ENCODE measurements at places on chromosomes 13 and 19.

- DNase-seq = no peak
These were observed 10.1 kb downstream of the PAK4 start for GRCh38 chr19:39135701-39136100.

DNA sequence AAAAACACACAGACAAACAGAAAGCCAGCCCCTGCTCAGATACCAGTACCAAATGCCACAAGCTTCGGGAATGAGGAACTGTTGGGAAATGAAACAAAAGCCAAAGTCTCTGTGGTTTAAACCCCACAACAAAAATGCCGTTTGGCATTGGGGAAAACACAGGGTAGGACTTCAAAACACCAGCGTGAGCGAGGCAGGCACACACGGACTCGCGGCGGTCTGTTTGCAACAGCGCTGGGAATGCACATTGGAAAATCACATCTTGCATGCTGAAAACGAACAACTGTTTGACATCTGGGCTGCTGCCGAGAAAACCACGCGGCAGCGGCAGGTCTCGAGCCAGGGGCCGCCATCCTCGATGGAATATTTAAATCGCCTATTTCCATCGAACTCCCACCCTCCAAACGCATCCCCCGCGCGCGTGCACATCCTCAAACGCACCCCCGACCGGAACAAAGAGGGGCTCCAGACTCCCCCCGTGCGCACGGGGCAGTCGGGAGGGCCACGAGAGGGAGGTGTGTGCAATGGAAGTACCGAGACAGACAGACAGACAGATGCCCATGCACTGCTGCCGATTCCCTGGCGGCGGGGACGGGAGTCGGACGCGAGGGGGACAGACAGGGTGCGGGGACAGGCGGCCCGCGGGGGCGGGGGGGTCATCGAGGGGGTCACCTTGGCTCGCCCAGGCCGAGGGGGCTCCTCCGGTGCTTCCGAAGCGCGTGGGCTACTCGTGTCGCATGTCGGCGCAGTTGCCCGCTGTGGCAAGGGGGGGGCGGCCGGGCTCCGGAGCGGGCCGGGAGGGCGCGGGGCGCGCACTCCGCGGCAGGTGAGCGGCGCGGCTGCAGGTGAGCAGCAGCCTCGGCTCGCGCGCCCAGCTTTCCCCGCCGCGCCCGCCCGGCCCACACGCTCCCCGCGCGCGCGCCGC, at the start of gene GPR12:
TSS of gene GPR12 (minus strand) at position 880 of the 925 bp plus-strand sequence. CDS start 959 bp downstream, outside the sequence.
- no peak for DNase-seq

- DNase-seq = no peak
These were observed at the start of gene KLF16 for GRCh38 chr19:1863328-1863637. Gene KLF16 (minus strand): TSS chr19:1863579. CDS start chr19:1863497, 82 bp downstream.

DNA sequence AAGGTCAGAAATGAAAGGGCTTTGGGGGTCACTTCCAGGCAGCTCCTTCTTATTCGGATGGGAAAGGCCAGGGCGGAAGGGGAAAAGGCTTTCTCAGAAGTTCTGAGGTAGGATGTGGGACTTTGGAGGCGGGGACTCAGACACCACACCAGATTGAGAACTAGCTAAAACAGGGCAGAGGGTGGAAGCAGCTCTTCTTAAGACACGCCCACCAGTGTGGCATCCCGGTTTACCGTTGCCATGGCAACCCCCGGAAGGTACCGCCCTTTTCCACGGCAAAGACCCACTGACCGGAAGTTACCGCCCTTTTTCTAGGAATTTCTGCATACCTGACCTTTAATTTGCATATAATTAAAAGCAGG, 3.8 kb upstream of the LILRA5 start:
- DNase-seq = no peak

GRCh38 chr19:51837145-51837544, 42.2 kb downstream of the FPR3 start:
- no peak for DNase-seq

GRCh38 chr13:33087091-33087490, 70.9 kb downstream of the KL start:
- DNase-seq = no peak

DNA sequence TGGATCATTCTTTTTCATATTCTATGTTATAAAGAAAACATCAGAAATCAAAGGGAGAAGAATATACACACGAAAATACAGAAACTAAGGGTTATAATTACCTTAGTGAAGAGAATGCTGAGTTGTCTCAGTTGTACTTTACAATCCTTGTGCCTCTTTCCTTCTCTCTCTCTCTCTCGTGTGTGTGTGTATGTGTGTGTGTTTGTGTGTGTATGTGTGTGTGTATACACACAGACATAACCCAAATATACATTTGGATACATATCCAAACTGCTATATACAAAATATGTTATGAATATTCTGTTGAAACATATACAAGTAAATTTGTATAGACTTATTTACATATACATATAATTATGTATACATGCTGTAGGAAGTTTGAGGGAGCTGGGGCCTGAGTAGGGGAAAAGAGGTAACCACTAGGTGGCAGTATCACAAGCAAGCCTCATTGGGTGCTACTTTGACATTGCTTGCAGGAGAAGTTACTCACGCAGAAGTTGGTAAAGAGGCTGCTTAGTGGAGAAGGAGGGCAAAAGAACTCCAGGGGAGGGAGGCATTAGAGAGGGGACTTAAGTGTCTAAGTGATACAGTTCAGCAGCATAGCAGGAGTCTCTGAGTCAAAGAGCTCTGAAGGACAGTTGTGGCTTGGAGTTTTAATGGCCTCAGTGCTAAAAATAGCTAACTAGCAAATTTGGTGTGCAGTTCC, 465.1 kb upstream of the PCDH20 start:
- peak; percentile 49 for DNase-seq

- no peak for DNase-seq
These were observed 524.7 kb downstream of the MYO16 start for GRCh38 chr13:109154146-109154545.

DNA sequence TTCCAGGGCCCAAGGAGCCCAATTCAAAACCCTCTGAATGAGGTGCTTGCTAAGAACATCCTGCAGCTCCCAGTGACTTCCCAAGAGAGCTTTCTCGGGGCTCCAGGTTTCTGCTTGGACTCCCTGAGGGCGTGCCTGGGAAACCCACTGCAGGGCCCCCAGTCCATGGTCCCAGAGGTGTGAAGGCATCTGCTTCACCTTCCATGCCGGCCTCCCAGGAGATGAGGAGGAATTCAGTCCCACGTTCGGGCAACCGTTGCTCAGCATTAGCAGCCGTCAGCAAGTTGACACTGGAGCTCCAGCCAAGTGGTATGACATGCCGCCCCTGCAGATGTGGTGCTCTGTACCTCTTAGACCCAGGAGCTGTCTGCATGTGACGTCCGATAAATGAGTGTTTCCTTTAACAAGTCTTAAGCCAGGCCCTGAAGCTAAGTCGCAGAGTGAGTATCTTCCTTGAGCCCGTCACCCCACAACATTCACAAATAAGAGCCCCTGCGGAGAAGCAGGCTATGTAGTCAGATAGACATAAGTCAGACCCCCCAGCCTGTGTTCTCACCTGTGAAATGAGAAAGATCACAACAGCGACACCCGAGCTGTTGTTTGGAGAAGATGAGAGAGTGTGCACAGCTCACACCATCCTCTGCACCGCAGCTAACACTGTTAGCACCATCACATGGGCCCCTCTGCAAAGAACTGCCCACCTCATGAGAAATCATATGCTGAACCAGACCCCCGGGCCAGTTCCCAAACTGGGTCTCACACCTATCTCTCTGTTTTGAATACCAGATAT, 150.3 kb downstream of the KATNAL1 start:
- no peak for DNase-seq

DNA sequence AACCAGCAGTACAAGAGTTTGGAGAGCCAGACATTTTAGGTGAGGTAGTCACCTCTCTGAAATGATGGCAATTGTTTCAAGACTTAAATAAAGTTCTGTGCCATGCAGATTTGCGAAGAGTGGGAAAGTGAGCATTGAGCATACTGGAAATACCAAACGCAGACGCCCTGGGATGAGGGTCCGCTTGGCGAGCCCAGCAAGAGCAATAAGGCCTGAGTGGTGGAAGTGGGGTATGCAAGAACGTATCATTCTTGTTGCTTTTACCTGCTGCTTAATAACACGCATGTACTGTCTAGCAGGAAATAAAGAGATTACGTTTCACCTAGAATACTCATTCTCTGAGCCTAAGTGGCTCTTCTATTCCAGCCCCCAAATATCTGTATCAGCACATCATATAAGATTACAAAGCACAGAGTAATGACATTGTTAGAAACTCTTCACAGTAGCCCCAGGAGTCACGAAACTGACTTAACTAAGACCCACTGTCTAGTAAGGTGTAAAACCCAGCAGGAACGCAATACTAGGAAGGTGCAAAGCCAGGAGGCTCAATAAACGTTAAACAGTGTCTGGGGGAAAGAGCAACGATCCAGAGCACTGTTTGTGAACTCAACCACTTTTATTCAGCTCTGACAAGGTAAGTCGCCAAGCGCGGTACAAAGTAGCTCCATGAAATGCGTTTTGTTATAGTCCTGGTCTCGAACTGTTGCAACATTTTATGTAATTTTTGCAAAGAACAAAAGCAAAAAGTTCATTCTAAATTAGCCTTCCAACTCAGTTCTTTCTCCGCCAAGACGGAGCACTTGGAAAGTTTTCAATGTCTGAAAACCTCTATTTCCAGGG, 1.2 kb downstream of the RCBTB2 start:
- peak; percentile 49 for DNase-seq

DNA sequence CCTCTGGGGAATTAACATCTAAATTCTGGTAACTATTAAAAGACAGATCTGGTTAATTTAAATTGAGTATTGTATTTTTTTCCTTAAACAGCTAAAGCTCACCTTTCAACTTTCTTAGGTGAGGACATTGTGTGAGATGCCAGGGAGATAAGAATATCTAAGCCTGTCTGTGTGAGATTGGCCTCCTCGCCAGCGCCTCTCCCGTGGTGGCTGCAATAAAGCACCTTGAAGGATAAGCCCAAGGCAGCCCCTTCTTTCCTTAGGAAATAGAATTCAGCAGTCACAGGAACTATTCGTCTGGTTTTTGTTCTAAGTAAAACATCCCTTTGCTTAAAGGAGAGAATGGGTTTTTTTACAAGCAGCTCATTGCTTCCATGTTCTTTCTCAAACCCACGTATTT, 24.6 kb downstream of the NAXD start:
- no peak for DNase-seq

DNA sequence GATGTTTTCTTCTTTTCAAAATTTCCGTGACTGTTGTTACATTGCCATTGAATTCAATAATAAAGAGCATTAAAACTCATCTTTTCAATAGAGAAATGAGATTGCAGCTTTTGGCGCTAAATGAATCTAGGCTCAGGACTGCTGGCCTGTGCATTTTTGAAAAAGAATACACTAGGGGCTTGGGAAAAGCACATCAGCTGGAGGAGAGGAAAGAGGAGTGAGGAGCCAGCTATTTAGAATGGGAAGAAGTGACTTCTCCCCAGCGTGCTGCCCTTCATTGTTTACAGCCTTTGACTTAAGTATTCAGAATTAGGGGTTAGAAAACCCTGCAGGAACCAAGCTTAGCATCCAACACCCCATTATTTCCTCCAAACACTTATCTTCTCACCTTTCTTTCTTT, 43.3 kb downstream of the TNFSF11 start:
- no peak for DNase-seq

DNA sequence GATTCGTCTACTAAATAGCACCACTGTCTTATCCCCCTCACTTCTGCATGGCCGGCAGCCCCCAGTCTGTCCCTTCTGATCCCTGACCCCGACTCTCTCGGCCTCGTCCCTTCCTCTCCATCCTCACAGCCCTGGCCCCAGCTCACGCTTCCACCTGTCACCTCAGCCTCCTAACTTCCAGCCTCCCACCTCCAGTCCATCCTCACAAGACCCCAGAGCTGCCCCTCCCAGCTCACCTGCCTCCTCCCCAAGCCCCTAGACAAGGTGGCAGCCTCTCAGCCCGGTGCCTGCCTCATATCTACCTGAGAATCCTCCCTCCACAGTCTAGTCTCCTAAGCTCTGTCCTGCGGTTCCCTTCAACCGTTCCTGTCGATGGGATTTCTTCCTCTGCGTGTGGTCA, 10.0 kb downstream of the KCNC3 start:
- DNase-seq = no peak

DNA sequence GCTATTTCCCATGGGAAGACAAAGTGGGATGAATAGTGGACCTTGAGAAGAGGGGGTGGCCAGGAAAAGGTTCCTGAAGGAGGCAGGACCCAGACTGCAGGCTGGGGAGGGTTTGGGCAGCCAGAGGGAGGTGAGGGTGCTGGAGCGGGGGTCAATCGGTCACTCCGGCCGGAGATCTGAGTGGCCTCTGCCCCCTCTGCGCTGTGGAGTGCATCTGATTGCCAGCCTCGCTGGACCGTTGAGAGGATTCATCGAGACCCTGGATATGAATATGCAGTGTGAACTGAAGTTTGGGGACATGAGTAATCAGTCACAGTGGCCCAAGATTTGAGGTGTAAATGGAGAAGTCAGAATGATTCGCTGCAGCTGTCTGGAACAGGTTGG, 5.5 kb upstream of the ZNF580 start:
- DNase-seq = no peak

DNA sequence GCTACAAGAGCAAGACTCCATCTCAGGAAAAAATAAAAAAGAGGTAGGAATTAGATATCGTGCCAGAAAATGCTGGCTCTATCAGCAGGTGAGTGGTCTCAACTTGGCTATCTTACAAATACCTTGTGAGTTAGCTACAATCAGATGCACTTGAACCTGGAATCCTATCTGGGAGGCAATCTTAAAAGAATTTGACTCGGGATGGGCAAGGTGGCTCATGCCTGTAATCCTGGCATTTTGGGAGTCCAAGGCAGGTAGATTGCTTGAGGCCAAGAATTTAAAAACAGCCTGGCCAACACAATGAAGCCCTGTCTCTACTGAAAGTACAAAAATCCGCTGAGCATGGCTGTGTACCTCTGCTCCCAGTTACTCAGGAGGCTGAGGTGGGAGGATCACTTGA, 29.4 kb downstream of the NLRP2 start:
- DNase-seq = no peak

DNA sequence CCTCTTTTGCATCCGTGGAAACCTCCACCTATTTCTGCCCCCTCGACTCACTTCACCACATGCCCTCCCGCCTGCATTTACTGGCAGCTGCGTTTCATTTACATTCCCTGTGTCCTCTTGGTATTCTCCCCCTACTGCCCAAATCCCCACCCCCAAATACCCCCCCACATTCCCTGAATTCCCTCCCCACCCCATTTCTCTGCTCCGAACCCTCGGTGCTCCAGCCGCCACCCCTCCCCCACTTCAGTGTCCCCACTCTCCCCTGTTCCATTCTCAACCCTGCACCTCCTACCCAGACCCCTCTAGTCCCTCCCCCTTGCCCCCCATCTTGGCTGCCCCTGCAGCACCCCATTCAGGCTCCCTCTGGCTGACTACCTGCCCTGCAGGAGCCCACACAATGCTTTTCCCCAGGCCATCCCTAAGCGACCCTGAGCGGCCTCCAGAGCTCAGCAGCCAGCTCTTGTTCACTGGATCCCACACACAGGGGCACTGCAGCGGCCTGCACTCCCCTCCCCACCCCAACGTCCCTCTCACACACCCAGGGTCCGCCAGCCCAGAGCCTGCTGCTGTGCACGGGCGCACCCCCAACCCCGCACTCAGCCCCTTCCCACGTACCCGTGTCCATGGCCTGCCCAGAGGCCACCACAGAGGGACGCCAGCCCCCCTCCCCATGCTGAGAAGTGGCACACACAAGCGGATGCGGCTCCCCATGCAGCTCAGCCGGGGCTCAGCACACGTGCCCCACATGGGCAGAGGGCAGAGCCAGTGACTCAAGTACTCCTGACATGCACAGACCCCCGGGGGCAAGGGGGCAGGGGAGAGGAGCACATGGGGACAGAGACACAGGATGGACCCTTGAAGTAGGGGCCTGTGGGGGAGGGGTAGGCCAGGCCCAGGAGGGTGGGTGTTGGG, 26.3 kb downstream of the SHANK1 start:
- DNase-seq = no peak

- no peak for DNase-seq
These were observed 201.6 kb downstream of the SLITRK5 start for GRCh38 chr13:87872813-87873212.

All from kidney glomerular epithelial cell (primary cell).